Right cardiac atrium (tissue), 5 donors: ENCODE measurements at places on chromosomes 11 and 22. TPM values are rescaled to one million over a fixed set of nuclear protein-coding genes. Genes with fewer than 3 reads are reported as not detected.

DNA sequence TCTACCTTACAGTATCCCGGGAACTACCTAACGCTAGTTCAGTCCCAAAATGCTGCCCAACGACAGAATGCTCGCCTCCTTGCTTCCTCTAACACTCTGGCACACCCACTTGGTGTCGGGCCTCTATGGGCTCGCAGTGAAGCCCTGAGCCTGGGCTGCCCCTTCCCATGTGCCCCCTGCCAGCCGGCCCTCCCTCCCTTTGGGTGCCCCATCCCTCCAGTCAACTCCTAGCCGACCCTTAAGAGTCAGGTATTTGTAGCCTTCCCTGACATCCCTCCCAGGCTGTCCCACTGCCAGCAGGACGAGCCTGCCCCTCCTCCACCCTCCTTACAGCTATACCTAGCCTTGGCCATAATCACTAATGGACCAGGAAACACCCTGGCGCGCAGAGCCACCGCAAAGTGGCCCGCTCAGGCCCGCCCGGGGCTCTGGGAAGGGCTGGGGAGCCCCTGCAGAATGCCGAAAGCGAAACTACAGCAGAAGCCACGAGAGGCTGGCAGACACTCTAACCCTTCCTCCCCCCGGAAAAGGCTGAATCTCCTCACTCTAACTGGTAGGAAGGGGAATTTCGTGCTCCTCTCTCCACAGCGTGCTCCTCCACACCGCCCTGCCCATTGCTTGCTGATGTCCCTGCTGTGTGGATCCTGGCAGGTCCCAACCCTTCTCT is 8.2 kb downstream of the CBX7 start:
- peak; percentile 71 for DNase-seq

GRCh38 chr11:91308069-91308468 is 916.5 kb upstream of the FAT3 start:
- DNase-seq, result no peak

RAB36 gene
- 0.59 TPM for polyA plus RNA-seq

DNA sequence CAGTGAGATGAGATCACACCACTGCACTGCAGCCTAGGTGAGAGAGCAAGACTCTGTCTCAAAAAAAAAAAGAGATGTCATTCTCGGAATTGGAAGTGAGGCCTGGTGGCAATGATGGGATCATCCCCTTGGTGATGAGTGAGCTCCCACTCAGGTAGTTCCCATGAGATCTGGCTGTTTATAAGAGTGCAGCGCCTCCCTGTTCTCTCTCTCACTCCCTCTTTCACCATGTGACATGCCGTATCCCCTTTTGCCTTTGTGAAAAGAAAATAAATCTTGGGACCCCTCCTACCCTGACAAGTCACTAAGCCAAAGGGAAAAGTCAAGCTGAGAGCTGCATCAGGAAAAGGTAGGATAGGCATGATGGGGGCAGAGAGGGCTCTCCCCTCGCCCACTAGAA is 28.8 kb downstream of the ZNF70 start:
- no peak for DNase-seq

HTR3B gene
- not detected for polyA plus RNA-seq

DNA sequence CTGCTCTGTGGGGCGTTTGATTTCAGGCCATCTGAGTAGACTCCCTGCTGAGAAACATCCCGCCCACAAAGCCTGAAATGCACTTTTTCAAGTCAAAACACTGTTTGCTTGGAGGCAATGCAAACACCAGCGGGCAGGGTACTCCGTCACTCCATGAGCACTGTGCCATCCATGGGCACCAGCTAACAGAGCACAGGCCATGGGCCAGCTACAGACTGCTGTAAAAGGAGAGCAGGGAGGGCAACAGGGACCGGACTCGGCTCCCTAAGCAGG is 16.6 kb upstream of the EFCAB6 start:
- DNase-seq, result no peak

DNA sequence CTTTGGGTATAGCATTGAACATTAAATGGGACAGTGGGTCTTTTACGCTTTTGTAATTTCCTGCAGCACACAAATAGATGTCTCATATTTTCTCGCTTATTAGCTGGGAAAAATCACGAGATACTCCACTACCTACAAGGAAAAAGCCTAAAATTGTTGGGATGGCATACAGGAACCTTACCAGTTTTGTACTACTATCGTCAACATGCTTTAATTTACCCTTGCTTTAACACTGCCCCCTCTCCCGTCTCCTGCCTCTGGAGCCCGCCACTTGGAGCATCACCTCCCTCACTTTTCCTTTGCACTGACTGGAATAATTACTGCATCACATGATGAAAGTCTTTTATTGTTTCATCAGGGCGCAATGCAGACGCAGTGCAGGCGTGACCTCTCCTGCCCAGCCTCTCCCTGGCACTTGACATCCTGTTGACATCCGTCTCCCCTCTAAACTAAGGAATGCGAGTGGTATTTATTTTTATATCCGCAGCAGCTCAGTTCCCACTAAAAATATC is 1.0 kb upstream of the FNBP4 start:
- DNase-seq, result peak; percentile 87

DNA sequence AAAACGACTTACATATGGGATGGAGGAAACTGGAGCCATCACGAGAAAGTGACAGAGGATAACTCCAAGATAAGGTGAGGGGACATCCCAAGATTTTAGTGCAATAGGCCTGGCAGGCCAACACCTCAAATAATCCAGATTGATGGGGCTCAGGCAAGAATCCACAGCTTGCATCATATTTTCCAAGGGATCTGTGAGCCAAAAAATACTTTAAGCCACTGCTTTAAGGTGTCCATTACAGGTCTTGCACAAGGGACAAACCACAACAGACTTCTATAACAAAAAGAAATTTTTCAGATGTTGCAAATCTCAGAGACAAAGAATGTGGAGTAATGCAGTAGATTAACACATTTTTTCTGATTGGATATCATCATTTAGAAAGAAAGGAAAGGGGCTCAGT is 45.6 kb downstream of the DENND5A start:
- DNase-seq, result no peak

DNA sequence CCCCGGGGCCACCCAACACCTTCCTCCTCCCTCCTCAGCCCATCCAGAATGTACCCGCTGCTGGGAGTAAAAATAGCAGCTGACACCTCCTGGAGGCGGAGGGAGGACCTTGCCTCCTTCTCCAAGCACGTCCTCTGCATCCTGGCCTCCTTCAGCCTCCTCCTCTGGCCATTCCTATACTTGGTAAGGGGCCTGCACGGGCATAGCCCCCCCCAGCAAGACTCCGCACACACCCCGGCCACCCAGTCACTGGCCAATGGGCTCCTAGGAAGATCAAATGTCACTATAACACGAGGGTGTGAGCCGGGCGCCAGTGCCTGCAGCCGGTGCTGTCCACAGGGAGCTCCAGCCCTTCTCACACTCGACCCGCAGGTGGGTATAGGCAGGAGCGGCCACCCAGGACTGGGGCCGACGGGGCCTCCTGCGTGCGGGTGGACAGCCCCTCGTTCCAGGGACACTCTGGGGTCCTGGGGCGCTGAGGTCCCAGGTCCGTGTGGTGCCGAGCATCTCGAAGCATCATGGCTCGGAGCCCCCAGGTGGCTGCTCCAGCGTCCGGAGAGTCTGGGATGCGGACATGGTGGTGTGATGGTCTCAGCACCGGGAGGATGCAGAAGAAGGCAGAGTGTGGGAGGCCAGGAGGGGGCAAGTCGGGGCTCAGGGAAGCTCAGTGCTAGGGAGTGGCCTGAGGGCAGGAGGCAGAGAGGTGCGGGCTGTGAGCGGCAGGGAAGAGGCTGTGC is at the start of gene TNNT3:
Gene TNNT3, plus strand, starts transcription at position 313 of the 737 bp plus-strand sequence. CDS start 3,172 bp downstream, outside the sequence.
- peak; percentile 68 for DNase-seq

ENTHD1 gene
- polyA plus RNA-seq, result 0.02 TPM

DNA sequence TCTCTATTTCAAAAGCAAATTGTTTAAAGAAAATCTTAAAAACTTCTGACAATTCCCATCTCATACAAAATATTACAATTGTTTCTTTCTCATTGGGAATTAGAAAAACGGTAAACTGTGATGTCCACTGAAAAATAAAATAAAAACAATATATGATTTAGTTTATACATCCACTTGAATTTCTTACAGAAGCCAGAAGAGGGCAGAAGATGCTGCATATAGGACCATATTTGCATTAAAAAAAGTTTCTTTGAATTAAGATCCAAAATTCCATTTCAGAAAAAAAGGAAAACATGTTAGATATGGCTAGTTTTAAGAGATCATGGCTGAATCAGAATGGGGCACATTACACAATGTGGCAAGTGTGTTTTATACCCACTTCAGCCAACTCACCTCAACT is 39.3 kb upstream of the LRRC4C start:
- DNase-seq, result no peak

ZNF74 gene
- polyA plus RNA-seq, result 3.5 TPM

DNA sequence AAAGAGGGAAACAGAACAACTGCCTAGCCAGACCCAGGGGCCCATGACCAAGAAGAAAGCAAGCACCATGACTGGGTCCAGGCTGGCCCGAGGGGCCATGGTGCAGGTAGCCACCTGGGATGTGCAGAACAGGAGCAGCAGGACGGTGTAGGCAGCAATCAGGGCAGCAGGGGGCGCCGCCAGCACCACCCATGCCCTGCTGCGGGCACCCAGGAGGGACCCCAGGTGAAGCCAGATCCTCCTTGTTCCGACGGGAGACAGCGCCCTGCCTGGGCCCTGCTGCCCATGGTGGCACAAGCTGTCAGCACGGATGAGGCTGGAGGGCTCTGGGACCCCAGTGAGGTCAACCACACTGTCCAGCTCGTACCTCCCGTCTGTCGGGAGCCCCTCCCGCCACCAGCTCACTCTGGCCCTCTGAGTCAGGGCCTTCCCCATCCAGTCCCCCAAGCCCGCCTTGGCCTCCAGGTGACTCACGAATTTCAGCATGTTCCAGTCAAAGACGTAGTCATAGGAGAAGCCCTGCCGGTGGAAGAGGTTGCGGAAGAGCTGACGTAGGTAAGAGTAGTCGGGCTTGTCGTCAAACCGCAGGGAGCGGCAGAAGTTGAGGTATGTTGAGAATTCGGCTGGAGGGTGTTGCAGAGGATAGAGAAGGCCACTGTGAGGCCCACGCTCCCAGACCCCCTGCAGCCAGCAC is 18.8 kb downstream of the CSNK1E start:
- peak; percentile 70 for DNase-seq
